ENCODE measurements at places on chromosomes 6 and 20. TPM values are rescaled to one million over a fixed set of nuclear protein-coding genes. Genes with fewer than 3 reads are reported as not detected.

CD109 gene
- 34.1 TPM for total RNA-seq

ARFGAP1 gene
- 103 TPM for total RNA-seq

ADGB gene
- not detected for total RNA-seq

TMEM244 gene
- not detected for total RNA-seq

TCF21 gene
- total RNA-seq = 65.0 TPM

TFAP2D gene
- not detected for total RNA-seq

FAM209B gene
- total RNA-seq = not detected

EPHA7 gene
- total RNA-seq = not detected

ZNF165 gene
- 0.29 TPM for total RNA-seq

VWA7 gene
- total RNA-seq = 0.50 TPM

VAPB gene
- total RNA-seq = 12.2 TPM

ZBTB22 gene
- total RNA-seq = 18.0 TPM

VSTM2L gene
- 5.3 TPM for total RNA-seq

TPD52L1 gene
- 10.8 TPM for total RNA-seq

FILIP1 gene
- total RNA-seq = 0.29 TPM

TRIM40 gene
- not detected for total RNA-seq

ZSWIM3 gene
- 6.8 TPM for total RNA-seq

BCAS1 gene
- total RNA-seq = under 0.01 TPM

C6orf15 gene
- total RNA-seq = not detected

RAET1G gene
- 5.8 TPM for total RNA-seq

MOG gene
- total RNA-seq = not detected

WFDC5 gene
- total RNA-seq = not detected

NFATC2 gene
- total RNA-seq = under 0.01 TPM

Measured in smooth muscle cell of trachea (primary cell).